ENCODE measurements at places on chromosomes 2 and 18.
A peak's percentile ranks its signal among the peaks of the same experiment; 100 is the strongest.

DNA sequence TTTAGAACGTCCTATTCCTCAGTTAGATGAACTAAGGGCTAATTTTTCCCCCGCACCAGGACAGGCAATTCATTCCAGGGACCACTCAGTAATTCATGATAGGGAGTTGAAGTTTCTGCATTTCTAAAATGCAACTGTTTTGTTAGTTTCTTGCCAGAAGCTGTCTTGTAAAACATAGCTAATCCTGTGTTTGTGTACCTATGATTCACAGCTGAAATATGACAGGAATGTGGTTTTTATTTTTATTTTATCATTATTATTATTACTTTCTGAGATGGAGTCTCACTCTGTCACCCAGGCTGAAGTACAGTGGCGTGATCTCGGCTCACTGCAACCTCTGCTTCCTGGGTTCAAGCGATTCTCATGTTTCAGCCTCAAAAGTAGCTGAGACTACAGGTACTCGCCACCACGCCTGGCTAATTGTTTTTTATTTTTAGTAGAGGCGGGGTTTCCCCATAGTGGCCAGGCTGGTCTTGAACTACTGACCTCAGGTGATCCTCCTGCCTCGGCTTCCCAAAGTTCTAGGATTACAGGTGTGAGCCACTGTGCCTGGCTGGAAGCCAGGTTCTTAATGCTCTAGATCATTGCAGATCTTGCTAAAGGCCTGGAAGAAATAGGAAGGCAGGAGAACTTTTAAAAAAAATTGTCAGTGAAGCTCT lies 154.8 kb upstream of the FHL2 start:
- DNase-seq, result no peak

DNA sequence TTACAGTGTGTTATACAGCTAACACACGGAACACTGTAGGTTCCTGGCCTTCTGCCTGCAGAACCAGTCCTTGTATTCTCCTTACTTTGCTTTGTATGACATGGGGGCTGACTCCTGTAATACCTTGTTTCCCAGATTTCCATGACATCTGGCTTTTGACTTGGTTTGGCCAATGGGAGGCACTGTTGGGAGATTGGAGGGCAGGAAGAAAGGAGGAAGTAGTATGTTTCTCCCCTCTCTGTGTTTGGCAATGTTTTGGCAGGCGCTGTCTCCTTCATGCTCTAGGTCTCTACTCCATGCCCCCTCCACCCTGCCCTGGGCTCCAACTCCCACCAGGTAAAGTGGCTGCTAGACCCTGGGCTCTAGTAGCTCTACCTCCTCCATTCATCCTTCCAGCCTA lies 331.1 kb upstream of the SLC14A2 start:
- no peak for DNase-seq

- no peak for DNase-seq
Observed at GRCh38 chr18:3427944-3428343, 22.0 kb upstream of the TGIF1 start.

DNA sequence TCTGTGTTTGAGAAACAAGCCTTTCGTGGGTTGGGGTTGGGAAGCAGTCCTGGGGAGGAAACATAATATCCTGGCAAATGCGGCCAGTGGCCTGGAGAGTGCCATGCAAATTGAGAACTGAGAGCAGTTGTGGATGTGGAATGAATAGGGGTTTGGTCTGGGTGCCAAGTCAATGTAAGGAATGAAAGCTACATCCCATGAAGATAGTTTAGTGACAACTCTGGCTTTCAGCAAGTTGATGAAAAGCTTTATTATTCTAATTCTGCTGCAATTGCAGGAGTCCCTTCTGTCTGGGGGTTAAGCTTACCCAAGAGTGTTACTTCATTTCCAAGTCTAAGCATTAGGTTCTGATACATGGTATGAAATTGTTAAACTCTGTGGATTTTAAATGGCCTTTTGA lies 771.6 kb downstream of the DPP10 start:
- no peak for DNase-seq

DNA sequence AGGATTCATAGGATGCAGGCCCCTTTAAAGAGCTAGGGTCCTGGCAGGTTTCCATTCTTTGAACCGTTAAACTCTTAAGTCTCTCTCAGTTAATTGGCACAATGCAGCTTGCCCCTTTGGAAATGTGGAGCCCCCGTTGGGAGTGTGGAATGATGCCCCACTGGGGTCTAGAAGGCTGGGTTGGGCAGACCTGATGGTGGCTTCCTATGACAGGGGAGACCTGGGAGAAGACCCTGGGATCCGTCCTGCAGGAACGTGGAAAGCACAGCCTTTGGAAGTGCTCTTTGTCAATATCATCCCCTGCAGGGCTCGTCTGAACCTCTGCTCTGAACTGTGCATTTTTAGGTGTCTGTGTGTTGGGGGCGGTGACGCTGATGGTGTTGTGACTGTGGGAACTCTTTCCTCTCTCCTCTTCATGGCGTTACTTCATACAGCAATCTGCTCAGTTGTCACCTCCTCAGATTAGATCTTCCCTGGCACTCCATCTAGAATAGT lies 190.6 kb downstream of the MYCN start:
- no peak for DNase-seq

DNA sequence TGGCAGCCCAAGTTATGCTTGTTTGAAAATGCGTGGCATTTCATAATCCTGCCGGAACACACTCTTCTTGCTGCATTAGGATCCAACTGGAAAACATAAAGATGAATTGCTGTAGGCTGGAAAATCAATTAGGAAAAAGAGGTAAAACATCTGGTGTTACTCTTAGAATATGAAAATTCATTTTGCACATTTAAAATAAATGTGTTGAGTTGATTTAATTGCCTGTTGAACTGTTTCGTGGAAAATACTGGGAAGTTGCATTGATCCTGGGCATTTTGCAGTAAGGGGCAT lies 4.1 kb downstream of the RHOB start:
- DNase-seq, result no peak

DNA sequence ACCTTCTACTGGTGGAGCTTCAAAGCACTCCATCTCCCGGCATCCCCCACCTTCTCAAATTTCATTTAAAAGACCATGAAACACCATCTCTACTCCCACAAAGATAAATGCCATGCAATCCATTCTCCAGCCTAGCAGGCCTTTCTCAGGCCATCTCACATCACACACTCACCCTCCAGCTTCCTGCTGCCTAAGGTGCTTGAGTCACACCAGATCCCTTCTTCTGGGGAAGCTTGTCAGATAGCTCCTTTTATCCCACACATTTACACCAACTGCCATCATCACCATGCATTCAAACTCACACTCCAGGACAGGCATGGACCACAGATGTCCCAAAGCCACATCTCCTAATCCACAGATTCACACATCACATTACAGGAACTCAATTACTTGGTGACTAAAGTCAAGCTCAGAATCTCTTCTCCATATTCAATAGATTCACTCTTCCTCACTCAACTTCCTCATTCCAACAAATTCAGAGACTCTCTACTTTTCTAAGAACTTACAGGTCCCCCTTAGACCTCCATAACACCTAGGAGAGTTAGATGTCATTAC lies 292.5 kb downstream of the TNS1 start:
- DNase-seq, result no peak

- DNase-seq, result no peak
Observed at GRCh38 chr2:127702395-127703009, 1.2 kb downstream of the SFT2D3 start.

DNA sequence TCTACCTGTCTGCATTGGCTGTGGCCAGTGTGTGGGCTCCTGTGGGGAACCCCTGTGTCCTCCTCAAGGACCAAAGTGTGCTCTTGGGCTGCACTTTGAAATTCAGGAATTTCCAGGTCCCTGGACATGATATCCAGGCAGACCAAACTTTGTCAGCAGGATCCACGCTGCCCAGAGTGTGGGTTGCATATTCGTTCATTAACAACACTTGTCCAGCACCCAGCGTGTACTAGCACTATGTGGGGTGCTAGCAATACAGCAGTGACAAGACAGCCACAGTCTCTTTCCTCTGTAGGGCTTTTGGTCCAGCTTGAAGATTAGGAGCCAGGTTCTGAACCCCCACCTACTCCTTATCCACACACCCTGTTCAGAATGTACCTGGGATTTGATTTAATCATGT lies 304.5 kb downstream of the ZNF521 start:
- no peak for DNase-seq

GRCh38 chr2:217937446-217937845 lies 65.3 kb downstream of the TNS1 start:
- DNase-seq, result no peak

DNA sequence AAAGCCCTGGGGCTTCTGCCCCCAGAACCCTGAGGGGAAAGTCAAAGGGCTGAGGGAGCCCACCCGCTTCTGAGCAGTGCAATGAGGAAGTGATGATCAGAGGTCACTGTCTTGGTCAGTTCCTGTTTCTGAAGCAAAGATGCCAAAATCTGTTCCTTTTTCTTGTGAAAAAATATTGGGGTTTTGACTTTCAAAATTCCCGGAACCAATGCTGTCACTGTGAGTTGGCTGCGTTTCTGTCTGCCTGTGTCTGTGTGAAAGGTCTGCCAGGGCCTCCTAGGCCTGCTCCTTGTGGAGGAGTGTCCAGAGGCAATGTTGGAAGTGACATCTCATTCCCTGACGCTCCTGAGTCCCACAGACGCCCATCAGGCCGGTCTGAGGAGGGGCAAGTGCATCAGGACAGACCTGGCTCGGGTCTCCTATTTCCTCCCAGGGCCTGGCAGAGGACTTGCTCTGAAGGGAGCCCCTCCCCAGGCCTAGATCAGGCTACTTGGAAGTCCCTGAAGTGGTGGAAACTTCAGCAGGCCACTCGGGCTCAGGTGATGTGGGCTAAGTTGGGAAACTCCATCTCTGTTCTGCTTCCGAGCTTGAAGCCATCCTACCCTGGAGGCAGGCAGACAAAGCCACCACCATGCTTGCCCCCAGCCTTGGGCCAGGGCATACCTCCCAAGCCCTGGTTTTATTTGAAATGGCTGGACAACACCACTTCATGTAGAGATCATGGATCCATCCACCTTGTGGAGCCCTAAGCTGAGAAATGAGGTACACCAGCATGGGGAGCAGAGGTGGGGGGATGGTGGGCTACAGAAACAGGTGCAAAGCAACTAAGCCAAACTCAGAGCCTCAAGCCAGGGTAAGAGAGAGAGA lies 51.0 kb downstream of the PKDCC start:
- DNase-seq, result no peak

GRCh38 chr18:31446854-31447253 lies 687 bp upstream of the DSG3 start:
- no peak for DNase-seq

GRCh38 chr2:135913727-135914365 lies 37.6 kb upstream of the MCM6 start:
- peak; percentile 40 for DNase-seq

GRCh38 chr2:205882806-205883425 lies 200.6 kb downstream of the NRP2 start:
- no peak for DNase-seq

GRCh38 chr2:64105670-64106461 lies 38.4 kb downstream of the PELI1 start:
- peak; percentile 81 for DNase-seq

DNA sequence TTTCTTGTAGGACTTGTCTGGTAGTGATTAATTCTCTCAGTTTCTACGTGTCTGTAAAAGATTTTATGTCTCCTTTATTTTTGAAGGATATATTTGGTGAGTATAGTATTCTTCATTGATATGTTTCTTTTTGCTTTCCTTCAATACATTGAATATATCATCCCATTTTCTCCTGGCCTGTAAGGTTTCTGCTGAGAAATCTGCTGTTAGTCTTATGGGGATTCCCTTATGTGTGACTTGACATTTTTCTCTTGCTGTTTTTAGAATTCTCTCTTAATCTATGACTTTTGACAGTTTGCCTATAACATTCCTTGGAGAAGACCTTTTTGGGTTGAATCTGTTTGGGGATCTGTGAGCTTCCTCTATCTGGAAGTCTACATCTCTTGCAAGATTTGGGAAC lies 281.0 kb upstream of the MEIS1 start:
- no peak for DNase-seq

GRCh38 chr18:6031002-6031401 lies 135.7 kb upstream of the TMEM200C start:
- DNase-seq, result no peak

GRCh38 chr2:84649487-84650142 lies 133.3 kb downstream of the DNAH6 start:
- no peak for DNase-seq

GRCh38 chr2:207390302-207391095 lies 139.3 kb upstream of the CREB1 start:
- DNase-seq, result no peak

DNA sequence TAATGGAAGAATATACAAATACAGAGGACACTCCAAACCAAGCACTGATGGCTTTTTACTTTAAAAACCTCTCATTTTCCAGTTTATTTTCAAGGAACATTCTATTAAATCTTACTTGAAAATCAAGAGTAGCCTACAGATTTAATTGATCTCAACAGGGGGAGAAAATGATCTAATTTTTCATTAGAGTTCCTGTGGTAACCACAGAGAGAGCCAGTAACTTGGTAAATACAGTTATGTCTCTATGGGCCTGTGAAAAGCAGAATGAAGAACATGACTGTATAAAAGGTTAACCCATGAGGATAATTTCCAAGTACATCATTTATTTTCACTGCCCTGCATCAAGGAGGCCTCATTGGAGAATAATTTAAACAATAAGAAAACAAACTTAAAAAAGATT lies 39.8 kb upstream of the ITPRID2 start:
- no peak for DNase-seq

DNA sequence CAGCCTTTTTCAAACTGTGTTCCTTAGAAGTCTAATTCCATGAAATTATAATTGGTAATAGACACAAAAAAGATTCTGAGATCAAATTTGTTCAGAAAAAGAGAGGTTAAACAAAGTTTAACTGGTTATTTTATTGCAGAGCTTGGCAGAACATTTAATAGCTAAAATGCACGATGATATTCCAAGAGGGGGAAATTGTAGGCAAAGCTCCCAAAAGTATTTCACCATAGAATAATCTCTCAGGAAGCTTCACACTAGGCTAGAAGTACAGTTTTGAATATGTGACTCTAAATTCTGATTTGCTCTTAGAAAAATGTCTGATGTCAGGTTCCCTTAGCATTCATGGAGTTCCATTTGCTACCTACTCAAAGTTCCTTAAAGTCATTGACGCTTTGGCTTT lies 292.4 kb upstream of the SETBP1 start:
- no peak for DNase-seq

DNA sequence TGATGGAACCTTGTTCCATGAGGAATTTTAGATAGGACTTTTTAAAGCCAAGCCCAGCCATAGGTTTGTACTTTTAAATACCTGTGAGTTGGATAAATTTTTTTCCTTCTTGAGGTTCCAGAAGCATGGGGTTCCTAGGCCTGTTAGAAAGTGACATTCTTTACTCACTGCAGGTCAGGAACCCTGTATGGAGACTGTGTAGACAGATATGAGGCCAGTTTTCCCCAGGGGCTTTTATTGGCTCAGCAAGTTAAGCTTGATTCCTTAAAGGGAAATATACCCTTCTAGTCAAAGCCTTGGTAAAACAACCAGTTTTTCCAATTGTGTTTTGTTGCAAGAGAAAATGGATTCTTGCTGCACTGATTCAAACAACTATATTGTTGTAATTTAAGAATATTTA lies 38.4 kb upstream of the GMCL1 start:
- no peak for DNase-seq
